ENCODE measurements at places on chromosomes 2 and 18. TPM values are rescaled to one million over a fixed set of nuclear protein-coding genes. Genes with fewer than 3 reads are reported as not detected.

Gene DAW1
- not detected for total RNA-seq

Gene B4GALT6
- total RNA-seq: 1.0 TPM

Gene SLC4A5
- 6.7 TPM for total RNA-seq

Gene HOXD9
- not detected for total RNA-seq

Gene DARS1
- 65.5 TPM for total RNA-seq

Gene PXDN
- total RNA-seq: 0.94 TPM

Gene TMEM182
- total RNA-seq: 2.7 TPM

Gene POMC
- total RNA-seq: 2.3 TPM

Gene ZBTB7C
- not detected for total RNA-seq

Gene VAMP8
- total RNA-seq: 27.6 TPM

Gene CFAP221
- 0.31 TPM for total RNA-seq

Gene CBLN2
- 0.10 TPM for total RNA-seq

Gene AQP12B
- total RNA-seq: not detected

Gene TDRD15
- total RNA-seq: 0.10 TPM

Measured in mononuclear cell (primary cell).